ENCODE measurements at places on chromosomes 1 and 21.

DNA sequence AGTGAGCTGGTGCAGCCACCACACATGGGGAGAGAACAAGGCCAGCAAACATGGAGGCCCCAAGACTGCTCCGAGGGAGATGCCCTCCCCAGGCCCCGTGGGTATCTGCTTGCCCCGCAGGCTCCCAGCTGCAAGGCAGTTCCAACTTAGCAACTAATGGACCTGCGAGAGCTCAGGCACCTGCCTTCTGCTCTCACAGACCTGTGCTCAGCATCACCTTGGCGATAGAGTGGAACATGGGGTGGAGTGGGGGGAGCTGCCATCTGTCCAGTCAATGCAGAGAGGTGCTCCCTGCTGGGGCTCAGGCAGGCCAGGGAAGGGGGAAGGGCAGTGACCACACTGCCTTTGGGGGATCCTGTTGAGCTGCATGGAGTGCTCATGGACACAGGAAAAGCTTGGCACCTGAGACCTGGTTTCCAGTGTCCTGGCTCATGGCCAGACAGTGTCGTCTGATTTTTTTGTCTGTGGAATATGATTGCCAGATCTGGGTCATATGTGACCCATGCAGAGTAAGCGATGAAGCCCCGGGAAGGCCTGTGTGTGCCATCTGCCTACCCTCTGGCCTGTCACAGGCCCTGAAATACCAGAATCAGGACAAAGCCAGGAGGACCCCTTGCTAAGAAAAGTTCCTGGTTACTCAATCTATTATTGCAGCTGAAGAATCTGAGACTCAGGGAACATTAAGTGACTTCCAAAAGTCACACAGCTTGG lies 39.9 kb upstream of the TENT5C start:
- DNase-seq, result no peak

DNA sequence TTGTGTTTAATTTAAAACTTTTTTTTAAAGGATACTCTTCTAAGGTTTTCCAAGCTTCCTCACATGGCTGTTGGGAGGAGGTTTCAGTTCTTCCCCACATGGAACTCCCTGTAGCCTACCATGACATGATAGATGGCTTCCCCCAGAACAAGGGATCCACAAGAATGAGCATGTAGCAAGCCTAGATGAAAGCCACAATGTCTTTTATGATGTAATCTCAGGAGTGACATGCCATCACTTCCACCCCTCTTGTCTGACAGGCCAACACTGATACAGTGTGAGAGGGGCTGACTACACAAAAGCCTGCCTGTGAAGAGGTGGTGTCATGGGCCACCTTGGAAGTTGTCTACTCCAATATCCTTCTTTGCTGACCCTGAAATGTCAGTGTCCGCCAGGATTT lies 32.0 kb downstream of the CD34 start:
- no peak for DNase-seq

- DNase-seq, result no peak
Measured at GRCh38 chr1:155051342-155051776, 243 bp downstream of the ADAM15 start.

DNA sequence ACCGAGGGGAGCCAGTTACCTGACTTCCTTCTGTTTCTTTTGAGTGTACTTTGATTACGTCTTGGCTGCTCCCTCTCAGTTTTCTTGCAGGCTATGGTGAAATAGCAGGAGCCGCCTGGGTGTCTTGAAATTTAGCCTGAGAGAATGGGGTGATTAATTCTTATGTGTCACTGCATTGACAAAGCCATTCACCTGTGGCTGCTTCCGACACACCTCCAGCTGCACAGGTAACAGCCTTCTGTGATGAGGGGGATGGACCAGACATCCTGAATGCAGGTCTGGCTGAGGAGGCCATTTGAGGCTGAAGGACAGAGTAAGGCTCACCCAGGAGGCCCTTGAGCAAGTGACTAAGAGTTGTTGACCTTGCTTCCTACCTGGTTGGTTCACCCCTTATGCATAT lies 16.5 kb downstream of the CACNA1E start:
- DNase-seq, result no peak

DNA sequence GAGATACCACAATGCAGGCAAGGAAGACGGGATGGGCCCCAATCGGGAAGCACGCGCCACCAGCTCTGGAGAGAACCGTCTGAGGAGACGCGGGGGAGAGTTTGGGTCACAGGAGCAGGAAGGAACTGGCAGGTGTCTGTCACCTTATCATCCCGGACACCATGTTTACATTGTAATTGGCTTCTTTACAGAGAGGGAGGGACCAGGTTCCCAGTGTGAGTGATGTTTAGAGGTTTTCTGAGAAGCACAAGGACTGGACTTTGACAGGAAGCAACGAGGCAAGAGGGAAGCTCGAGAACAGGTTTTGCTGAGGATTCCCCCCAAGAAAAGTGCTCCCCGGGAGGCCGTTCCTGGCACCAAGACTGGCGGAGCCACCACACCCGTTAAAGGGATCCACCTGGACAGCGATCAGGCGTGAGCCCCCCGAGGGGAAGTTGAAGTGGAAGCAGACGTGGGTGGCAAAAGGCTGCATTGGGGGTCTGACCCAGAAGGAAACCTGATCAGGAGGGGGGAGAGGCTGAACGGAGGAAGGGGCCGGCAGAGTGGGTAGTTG lies 957 bp downstream of the EPS15 start:
- no peak for DNase-seq

GRCh38 chr1:236502972-236503639 lies 20.7 kb upstream of the LGALS8 start:
- DNase-seq, result no peak

GRCh38 chr1:176208034-176208433 lies 948 bp upstream of the COP1 start:
- DNase-seq, result no peak

DNA sequence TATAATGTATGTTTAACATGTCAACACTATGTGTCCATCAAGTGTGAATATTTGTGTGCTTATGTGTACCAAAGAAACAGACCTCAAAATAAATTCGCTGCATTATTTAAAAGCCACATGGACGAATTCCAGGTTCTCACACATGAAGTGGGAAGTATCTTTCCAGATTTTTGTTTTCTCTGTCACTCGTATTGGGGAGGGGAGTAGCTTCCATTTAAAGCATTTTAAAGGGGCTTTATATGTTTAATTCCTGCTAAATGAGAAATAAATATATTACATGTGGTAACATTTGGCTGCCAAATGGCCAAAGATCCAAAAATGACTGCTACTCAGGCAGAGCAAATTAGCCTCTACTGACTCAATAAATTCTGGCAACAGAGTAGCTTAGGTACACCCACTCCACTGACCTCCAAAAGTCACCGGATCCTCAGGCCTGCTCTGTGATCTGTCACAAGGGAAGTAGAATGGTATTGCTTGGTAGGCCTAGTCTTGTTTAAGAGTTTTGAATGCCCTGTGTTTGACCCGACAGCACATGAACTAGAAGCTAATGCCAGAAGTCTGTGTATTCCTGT lies 178.1 kb downstream of the ZP4 start:
- no peak for DNase-seq
